ENCODE measurements at places on chromosomes 5 and 9.

GRCh38 chr9:134437403-134438194 lies 111.3 kb downstream of the RXRA start:
- no peak for DNase-seq

- DNase-seq: no peak
These were observed 221.7 kb downstream of the FANCC start for GRCh38 chr9:95095641-95096355.

- no peak for DNase-seq
These were observed 57.8 kb downstream of the RORB start for GRCh38 chr9:74554751-74555419.

- DNase-seq: no peak
These were observed 171.5 kb upstream of the GNA14 start for GRCh38 chr9:77819657-77820056.

GRCh38 chr5:156354571-156354970 lies 27.6 kb downstream of the SGCD start:
- DNase-seq: no peak

- no peak for DNase-seq
These were observed 70.2 kb downstream of the ANKRD33B start for GRCh38 chr5:10634050-10634449.

DNA sequence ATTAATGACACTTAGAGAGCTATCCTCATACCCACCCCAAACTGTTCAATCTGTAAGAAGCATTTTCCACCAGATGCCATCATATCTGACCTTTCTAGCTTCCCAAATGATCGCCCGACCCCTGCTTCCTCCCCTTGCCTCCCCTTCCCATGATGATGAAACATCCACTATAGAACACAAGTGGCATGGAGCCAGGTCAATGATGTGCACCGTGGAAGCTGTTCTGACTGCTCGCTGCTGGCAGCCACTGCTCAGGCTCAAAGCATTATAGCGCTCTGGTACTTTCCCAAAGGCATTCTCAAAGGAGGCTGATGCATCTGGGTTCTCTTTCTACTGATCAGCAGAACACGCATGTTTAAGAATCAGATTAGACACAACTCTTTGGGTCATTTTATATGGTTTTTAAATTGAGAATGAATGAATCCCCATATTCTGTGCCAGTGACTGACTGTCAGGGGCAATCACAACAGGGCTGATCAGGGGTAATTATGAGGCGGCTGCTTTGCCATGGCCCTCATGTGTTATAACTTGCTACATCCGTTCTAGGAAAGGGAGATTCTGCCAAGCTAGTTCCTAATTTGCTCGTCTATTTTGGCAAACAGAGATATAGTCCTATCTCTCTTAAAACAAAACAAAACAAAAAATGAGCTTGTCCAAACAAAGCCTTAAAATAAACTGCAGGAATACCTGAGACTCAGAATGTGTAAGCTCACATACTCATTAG lies 343.7 kb downstream of the ENC1 start:
- DNase-seq: peak; percentile 31

GRCh38 chr5:81513473-81513872 lies 119.5 kb upstream of the ACOT12 start:
- no peak for DNase-seq

DNA sequence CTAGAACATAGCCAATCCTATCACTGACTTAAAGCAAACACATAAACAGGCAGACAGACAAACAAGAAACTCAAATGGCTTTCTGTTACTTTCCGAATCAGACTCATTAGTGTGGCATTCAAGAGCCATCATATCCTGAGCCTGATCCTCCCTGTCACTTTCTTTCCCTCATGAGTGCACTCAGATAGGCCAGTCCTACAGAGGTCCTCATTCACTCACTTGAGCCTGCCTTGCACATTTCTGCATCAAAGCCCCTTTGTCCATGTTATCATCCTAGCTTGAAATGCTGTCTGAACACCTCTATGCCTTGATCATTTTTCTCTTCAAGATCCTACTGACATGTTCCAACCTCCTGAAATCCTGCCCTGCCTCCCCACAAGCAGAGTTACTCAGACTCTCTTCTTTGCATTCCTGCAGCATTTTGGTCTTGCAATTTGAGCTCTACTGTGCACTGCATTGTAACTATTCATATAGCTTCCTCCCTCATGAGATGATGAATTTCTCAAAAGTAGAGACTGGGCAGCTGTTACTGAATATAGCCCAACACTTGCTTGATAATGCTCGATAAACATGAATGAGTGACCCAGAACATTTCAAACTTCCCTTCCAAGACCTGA lies 126.9 kb downstream of the PALM2AKAP2 start:
- DNase-seq: no peak

DNA sequence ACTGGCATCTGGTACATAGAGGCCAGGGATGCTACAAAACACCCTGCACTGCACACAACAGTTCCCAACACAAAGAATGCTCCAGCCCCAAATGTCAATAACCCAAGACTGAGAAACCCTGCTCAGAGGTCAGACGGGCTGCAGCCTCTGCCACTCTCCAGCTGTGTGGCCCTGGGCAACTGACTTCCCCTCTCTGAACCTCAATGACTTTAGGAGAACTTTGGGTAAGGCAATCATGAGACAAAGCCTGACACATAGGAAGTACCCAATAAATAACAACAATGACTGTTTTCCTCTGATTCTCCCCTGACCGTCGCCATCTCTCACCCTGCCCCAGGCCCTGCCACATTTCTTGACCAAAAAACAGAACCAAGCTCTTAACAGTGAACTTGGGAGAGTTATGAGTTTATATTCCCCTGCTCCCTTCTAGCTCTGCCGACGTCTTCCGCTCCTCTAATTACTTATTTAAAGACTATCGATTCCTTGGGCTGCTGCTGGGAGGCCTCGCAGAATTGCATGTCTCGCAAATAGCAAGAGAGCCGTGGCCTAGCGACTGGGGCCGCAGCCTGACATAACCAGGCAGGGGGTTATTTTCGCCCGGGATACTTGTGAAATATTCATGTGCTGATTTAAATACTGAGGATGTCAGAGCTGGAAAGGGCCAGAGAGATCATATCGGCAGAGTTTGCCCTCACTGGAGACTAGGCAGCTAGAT lies 24.5 kb upstream of the CRB2 start:
- DNase-seq: no peak

- no peak for DNase-seq
These were observed 62.1 kb downstream of the CEMIP2 start for GRCh38 chr9:71706176-71706575.

- no peak for DNase-seq
These were observed 598 bp downstream of the PCDHA2 start for GRCh38 chr5:140795259-140795641.

GRCh38 chr9:83649080-83649479 lies 26.1 kb downstream of the IDNK start:
- DNase-seq: peak; percentile 80

- no peak for DNase-seq
These were observed 38.8 kb downstream of the ITGA2 start for GRCh38 chr5:53027913-53028312.

- DNase-seq: no peak
These were observed 87.0 kb downstream of the SLF1 start for GRCh38 chr5:94705427-94705826.

- DNase-seq: no peak
These were observed 58.0 kb downstream of the LOX start for GRCh38 chr5:122019919-122020590.

DNA sequence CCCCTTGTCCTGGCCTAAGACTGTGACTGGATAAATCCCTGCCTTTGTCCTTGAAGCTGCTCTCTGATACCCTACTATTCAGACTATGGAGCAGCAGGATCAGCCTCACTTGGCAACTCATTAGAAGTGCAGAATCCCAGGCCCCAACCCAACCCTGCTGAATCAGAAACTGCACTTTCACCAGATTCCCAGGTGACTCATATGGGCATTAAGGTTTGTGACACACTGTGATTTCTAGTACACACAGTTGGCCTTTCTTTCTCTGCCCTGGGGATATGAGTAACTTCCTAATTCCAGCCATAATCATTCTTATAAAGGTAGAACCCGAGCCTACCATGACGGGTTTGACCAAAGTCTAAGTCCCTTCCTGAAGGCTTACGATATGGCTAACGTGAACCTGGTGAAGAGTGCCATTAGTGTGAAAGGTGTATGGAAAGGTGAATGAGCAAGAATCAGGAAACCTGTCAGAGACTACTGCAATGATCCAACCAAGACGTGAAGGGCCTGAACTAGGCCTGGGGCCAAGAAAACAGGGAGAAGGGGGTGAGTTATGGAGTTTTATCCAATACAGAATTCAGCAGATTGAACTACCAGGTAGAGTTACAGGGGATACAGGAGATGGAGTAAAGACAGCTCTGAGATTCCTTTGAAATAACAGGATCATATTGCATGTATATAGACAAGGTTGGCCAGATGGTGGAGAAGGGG lies 533.0 kb downstream of the BNC2 start:
- DNase-seq: no peak

GRCh38 chr5:40405996-40406740 lies 273.5 kb upstream of the PTGER4 start:
- no peak for DNase-seq

DNA sequence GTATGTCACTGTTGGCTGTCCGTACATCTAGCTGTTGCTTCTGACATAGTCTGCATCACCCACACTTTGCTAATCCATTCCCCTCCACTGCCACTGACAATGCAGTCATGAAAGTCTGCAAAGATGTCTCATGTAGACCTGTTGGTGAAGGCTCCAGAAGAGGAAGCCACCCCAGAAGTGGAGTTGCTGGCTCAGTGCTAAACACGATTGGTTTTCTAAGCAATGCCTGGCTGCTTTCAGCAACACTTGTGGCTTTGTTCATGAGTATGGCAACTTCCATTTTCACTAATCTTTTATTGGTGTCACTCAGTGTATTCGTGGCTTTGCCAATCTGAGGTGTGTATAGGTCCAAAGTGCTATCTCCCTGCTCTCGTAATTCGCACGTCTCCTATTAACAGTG lies 288.1 kb downstream of the GADD45G start:
- no peak for DNase-seq

DNA sequence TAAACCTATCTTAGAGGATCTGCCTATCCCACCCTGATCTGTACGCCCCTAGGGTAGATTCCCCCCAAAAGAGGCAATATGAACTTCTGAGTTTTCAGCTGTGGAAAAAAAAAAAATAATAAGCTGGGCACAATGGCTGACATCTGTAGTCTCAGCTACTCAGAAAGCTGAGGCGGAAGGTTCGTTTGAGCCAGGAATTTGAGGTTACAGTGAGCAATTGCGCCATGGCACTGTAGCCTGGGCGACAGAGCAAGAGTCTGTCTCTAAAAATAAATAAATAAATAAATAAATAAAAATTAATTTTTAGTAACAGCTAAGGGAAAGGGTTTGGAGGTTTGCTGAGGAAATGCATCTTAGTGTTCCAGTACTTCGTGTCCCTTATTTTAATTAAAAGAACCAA lies 21.1 kb upstream of the SLC28A3 start:
- no peak for DNase-seq

DNA sequence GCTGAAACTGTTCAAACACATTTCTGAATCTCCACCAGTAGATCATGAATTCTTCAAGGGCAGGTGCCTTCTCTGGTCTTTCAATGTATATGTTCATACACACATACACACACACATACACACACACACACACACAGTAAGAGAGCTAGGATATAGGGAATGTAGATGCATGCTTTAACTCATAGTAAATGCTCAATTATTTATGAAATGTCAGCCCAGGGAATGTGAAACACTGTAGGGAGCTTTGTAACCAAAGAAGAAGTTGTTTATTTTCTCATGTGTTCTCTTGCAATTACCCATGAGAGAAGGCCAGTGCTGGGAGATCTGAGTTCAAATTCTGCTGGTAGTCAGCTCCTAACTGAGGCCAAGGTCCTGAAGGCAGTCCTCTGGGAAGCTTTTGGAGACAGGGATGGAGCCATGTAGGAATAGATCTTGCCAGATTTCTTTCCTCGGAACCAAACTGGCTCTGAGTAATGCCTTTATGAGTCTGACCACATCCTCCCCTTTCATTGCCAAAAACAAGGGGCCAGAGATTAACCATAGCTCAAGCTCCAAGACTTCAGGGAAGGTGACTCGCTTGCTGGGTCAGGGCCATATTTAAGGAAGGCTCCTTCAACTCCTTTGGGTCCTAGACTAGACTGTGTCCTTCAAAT lies 487.0 kb upstream of the TNC start:
- DNase-seq: no peak
